ENCODE measurements at places on chromosomes 7 and 10.

DNA sequence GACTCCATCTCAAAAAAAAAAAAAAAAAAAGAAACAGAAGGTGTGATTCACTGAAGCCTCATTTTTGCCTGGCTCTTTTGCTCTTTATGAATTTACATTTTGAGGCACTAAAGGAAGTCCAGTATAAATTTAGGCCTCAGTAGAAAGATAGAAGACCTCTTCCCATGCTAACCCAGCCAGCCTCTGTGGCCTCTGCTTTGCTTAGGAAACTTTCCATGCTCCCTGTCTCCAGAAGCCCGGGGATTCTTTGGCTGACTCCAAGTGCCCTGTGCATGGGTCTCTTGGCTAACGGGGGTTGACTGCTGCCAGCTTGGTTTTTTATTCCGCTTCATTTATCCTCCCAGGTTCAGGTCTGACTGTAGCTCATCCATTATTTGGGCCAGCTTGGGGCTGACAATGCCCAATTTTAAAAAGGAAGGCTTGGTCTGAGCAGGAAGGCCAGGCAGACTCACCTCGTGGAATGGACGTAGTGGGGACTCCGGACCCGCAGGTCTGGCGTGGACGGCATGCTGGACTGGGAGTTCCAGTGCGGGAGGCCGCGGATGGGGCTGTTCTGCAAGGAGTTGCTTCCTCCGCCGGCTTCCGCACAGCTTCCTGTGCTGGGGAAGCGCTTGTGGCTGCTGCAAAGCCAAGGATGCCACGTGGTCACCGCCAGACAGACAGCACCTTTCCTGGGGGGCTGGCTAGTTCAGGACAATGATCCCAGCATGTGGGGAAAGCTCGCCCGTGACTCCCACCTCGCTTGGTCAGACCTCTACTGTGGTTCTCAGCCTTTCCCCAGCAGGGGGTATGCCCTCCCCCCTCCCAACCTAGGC, 72.3 kb downstream of the PRPF18 start:
- no peak for DNase-seq

- no peak for DNase-seq
These were observed 39.7 kb upstream of the NFE2L3 start for GRCh38 chr7:26112203-26112740.

- DNase-seq: no peak
These were observed 561 bp upstream of the HNRNPF start for GRCh38 chr10:43409385-43410109.

DNA sequence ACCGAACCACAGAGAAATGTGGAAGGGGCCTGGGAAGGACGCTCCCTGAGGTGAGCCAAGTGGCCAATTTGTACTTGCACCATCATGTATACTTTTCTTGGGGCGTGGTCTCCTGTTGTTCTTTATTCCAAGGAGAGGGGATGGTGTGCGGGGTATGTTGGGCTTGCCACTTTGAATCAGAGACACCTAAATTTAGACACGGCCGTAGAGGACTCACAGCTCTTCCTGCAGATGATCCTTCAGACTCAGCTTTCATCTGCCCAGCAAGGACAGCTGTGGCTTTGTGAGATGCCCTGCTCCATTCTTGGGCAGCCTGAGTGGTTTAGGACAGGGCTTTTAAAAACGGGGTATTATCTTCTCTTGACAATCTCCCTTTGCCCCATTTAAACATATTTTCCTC, 473.2 kb downstream of the REEP3 start:
- DNase-seq: no peak

- no peak for DNase-seq
These were observed 72.6 kb downstream of the PDSS1 start for GRCh38 chr10:26770069-26770468.

DNA sequence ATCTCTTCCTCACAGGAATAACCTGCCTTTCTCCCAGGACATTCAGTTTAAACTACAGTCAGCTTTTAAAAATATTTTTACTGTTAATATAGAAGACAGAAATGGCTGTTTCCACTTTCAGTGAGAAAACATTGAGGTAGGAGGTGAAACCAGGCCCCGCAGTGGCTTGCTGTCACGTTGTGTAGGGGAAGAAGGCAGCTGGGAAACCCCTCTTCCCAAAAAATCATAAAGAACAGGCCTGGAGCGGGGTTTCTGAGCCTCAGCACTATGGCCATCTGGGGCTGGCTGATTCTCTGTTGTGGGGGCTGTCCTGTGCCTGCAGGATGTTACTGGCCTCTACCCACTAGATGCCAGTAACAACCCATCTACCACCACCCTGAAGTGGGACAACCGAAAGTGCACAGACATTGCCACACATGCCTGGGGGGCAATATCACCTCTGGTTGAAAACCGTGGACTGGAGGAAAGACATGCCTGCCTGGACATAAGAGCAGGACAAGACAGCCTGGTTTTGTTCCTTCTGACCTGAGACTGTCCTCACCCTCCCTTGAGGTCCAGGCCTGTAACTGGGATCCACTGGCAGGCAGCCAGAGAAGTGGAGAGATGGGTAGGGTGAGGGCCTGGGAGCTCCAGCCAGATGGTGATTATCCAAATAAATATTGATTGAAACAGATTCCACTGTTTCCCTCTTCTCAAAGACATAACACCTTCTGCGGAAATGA, 43.9 kb downstream of the KCNH2 start:
- no peak for DNase-seq

- no peak for DNase-seq
These were observed 99.5 kb downstream of the ELFN1 start for GRCh38 chr7:1769286-1770200.

- DNase-seq: no peak
These were observed 1.6 kb downstream of the ACHE start for GRCh38 chr7:100893910-100894721.

- DNase-seq: peak; percentile 62
These were observed 15.3 kb downstream of the ECHDC3 start for GRCh38 chr10:11757454-11757820.

- DNase-seq: peak; percentile 55
These were observed at the start of gene COPS6 for GRCh38 chr7:100088621-100089457. COPS6 (plus strand) TSS chr7:100088969; CDS start chr7:100088991, 22 bp downstream.

GRCh38 chr7:139131601-139132041, 22.1 kb upstream of the ZC3HAV1 start:
- DNase-seq: no peak

DNA sequence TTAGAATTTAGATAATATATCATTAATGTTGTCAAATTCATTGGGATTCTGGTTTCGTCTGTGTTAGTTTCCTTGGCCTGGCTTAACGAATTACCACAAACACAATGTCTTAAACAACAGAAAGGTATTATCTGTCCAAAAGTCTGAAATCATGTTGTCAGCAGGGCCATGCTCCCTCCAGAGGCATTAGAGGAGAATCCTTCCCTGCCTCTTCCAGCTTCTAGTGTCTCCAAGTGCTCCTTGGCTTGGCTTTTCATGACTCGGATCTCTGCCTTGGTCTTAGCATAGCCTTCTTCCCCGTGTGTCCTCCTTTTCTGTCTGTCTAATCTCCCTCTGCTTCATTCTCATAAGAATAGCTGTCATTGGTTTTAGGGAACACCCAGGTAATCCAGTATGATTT, 482.5 kb downstream of the SEMA3D start:
- DNase-seq: no peak

DNA sequence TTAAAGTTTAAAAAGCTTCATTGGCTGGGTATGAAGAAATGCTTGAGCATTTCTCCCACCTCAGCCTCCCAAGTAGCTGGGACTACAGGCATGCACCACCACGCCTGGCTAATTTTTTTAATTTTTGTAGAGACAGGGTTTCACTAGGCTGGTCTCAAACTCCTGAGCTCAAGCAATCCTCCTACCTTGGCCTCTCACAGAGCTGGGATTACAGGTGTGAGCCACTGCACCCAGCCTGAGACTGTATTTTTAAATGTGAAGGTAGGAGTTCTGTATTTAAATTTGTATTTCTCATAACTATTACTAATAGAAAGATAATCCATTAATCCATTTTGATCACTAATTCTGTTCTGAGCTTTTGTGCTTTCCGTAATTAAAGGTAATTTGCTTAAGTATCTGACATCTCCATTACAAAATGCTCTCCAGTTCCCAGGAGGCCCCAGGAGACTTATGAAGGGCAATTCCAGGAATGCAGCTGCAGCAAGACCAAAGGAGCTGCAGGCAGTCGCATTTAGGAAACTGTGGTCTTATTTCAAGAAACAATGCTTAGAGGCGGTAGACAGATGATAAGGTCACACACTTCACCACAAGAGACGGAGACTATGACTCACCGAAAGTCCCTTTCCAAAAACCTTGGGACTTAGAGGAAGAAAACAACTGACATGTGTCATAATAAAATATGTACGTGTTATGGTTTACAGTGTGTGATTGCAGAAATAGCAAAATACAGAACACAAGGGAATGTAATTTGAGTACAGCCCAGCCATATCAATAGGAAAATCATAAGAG, 23.3 kb downstream of the YAE1 start:
- DNase-seq: peak; percentile 53

DNA sequence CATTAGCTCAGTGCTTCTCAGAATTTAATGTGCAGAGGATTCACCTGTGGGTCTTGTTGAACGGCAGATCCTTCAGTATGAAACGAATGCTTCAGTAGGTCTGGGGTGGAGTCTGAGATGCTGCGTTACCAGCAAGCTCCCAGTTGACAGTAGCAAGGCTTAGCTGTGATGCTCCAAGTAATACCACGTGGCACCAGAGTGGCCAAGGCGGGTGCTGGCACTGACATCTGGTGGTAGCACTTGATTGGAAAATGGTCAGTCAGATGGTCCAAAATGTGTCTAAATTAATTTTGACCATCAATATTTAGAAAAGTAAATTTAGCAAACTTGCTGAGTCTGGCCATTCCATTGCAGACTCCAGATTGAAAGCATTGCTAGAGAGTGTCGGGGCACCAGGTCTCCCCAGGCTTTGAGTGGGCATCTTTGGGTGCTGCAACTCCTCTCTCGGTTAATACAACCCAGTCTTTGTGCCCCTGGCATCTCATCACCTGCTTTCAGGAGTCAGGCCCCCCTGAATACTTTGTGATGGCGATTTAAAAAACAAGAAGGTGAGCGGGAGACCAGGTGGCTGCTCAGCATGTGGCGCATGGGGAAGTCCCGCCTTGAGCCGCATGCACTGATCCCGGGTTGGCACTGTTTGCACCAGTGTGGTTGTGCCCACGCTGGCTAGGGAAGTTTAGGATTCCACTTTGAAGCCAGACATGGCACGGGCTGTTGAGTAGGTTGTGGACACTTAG, 130.1 kb downstream of the NT5C2 start:
- no peak for DNase-seq

DNA sequence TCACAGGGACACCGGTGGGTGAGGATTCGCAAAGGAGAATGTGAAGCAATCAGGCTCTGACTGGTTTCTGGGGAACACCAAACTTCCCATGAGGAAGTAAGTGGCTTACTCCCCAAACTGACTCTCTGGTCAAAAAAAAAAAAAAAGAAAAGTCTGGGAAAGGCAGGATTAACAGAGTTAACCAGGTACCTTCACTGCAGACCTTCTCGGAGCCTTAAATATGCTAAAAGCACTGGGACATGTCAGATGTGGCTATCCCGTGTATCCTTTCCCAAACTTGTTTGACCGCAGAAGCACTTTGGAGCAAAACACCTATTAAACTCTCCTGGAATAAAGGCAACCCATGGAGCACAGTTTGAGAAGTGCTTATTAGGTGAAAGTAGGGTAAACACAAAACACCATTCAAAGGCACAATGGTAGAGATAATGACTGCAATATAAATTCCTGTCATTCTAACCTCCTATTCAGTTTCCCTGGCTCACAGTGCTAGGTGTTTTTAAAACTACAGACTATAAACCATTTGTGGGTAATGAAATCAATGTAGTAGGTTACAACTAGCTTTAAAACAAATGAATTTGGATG, 44.1 kb upstream of the MXI1 start:
- no peak for DNase-seq

DNA sequence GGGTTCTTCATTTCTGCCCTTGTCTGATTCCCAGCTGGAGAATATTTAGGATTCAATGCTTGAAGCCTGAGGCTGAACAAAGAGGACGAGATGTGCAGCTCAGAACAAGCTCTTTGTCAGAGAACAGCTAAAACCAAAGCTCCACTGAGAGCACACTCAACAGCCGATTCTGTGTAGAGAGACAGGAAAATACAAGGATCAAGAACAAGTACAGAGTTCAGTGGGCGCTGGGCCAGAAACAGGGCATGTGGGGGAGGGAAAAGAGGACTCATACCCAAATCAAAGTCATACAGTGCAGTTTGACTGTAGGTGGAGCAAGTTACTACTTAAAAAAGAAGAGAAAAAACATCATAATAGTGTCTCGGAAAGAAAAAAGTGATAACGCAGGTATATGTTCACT, at the start of gene AGMO:
TSS of gene AGMO (minus strand) at position 181 of the 400 bp plus-strand sequence.
- no peak for DNase-seq

- no peak for DNase-seq
These were observed 644.6 kb downstream of the AUTS2 start for GRCh38 chr7:70242826-70243225.

GRCh38 chr7:113144817-113145216, 26.5 kb upstream of the SMIM30 start:
- DNase-seq: no peak

DNA sequence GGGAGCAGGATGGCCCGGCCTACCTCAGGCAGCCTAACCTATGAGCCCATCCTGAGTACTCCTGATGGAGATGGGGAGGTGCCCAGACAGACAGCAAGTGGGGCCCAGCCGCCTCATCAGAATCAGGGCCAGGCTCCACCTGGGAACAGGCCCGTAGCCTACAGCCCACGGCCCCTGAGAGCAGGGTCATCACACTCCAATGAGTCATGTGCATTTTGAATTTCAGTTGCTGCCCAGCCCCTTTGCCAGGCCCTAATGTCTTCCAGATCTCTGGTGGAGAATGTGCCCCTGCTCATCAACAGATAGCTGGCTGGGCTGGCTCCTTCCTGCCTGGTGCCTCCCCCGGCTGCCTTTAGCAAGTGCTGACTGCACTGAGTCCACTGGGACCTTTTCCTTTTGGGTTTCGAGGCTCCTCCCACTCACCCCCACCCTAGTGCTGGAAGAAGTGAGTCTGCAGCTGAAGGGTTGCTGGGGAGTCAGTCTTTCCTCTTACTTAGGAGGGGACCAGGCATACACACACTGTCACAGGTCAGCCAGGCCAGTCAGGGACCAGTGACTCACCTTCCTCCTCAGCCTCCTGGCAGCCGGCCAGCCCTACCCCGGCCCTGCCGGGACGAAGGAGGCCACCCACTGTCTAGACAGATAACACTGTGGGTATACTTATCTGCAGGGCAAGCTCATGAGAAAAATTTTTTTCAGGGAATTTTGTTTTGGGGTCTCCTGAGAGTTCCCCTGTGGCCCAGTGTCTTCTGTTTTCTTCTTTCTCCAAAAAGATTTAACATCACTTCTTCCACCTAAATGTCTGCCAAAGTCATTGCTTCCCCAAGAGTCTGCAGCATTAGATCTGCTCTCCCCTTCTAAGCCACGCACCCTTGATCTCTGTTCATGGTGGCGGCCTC, 9.1 kb upstream of the ASIC3 start:
- DNase-seq: peak; percentile 63

GRCh38 chr10:22666287-22667092, 47.9 kb downstream of the PIP4K2A start:
- no peak for DNase-seq

- no peak for DNase-seq
These were observed 154.0 kb upstream of the MKI67 start for GRCh38 chr10:128280271-128280670.

Measured in GM04504 (cell line).